Endothelial cell of umbilical vein (primary cell): ENCODE measurements at places on chromosomes 7 and 10. TPM values are rescaled to one million over a fixed set of nuclear protein-coding genes. Genes with fewer than 3 reads are reported as not detected.
A peak's percentile ranks its signal among the peaks of the same experiment; 100 is the strongest.

DNA sequence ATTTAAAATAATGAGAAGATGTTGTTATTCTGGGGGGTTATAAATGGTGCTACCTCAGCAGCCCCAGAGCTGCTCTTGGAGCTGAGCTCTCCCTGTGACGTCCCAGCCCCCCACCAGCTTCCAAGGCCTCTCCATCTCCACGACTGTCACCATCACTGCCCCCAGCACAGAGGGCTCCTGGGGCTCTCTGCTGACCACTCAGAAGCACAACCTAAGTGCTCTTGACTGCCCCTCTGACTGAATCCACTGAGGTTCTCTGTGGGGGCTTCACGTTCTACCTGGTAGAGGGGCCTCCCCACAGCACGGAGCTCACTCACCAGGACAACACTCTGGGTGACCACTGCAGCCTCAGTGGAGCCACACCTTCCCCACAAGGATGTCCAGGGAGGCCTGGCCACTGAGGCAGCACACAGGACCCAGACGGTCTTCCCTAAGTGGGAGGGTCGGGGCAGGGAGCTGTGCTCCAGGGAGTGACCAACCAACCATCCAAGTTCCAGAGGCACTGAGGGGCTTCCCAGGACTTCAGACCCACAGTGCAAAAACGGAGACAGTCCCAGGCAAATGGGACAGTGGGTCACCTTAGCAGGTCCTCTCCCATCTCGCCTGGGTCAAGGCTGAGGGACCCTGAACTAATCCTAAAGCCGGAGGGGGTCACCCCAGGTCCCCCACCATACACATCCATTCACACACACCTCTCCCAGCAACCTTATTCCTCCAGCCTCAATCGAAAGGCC, 121.0 kb upstream of the PPP2R2D start:
- no peaks in the 10 kb centered on the region for H3K27me3 ChIP-seq
- H3K4me3 ChIP-seq: no peak overlapping the region
- H3K27ac ChIP-seq: no peak overlapping the region
- H3K4me1 ChIP-seq: no peaks in the 10 kb centered on the region

GRCh38 chr10:24706479-24707118, 17.1 kb downstream of the ARHGAP21 start:
- H3K27ac ChIP-seq: peak overlapping the region; percentile 32
- H3K27me3 ChIP-seq: no peaks in the 10 kb centered on the region
- H3K4me3 ChIP-seq: no peak overlapping the region
- no peaks in the 10 kb centered on the region for H3K36me3 ChIP-seq
- H3K4me1 ChIP-seq: peaks cover 18% of the 10 kb centered on the region
- peak; percentile 76 for DNase-seq

IKZF1 gene
- 0.20 TPM in 1 of 2 replicates, not detected in the other for total RNA-seq

ASB10 gene
- total RNA-seq: not detected in 2 replicates

ALOX5 gene
- not detected in 2 replicates for total RNA-seq
